GM18507 (cell line): ENCODE measurements at places on chromosomes 13 and 19.

DNA sequence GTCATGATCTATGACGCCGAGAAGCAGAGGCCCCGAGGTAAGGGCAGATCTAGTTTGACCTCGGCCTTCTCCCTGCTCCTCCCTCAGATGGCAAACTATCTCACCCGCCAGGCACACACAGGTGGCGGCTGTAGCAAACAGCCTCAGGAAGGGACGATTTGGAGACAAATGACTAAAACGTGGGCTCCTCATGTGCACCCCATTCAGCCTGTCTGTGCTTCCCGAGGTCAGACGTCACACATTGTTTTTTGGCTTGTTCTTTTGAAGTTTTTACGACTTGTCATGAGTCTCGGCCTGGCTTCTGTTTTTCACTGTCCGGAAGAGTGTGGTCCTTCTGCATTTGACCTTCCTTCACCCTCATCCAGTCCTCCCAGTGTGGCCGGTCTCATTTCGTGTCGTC, 15.0 kb downstream of the DAZAP1 start:
- no peak for DNase-seq

DNA sequence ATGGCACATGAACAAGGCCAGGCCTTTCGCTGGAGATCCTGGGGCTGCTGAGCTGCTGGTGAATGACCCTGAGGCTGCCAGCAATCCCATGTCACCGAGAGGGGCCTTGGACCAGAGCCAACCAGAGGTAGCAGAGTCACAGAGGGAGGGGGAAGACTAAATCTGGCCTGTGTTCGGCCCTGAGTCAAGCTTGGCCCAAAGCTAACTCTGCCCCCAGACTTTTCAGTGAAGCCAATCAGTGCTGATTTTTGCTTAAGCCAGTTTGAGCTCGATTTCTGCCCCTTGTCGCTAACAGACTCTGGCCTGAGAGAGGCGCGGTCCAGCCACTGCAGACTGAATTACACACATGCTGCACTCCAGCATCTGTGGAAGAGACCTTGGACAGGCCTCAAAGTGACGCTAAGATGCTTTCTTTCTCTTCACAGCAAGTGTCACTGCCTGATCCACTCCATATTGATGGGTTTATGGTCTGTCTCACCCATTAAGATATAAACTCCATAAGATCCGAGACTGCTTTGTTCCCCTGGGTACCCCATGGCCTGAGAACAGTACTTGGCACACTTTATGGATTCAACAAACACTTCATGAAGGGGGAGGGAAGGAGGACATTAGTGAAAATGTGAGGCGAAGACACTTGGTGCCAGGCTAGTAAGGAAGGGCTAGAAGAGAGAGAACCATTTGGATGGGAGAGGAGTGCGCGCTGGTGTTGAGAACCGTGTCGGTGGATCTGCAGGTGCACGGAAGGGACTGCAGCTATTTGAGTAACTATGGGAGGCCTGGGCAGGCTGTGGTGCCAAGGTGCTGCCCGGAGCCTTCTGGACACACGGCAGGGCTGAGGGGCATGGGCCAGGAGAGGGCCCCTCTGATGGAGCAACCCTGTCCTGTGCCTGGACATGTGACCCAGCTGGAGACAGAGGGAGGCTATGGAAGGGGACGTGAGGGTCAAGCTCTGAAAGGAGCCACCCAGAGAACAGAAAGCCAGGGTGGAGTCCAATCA, 17.6 kb downstream of the RANBP3 start:
- no peak for DNase-seq

DNA sequence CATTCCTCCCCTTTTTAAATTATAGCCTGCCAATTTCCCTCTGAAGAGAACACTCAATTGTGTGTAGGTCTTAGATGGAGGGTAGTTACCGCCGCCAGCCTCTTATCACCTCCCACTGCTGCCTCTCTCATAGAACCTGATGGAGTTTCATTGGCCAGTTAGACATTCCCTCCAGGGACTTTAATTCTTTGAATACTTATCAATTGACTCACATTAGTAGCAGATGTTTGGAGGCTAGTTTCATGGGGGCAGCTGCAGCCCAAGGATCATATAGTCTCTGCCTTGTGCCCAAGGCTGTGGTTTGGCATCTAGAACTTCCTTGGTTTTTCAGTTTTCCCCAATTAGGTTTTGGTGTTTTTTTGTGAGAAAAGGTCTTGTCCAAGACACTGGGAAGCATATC, 318.9 kb upstream of the HTR2A start:
- DNase-seq = no peak

DNA sequence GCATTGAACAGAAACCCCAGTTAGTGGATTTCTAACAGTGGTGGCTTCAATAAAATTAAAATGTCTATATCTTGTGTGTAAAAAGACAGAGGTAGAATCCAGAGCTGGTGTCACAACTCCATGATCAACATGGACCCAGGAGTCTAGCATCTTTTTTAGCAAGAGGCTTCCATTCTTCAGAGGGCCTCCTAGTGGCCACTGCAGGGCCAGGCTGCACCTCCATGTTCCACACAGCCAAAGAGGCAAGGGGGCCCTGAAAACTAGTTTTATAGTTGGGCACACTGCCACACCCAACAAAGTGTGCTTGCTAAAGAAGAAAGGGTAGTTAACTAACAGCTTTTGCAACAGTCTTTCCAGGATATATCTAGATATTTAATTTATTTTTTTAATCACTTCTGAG, 12.9 kb downstream of the N4BP2L1 start:
- DNase-seq = no peak

DNA sequence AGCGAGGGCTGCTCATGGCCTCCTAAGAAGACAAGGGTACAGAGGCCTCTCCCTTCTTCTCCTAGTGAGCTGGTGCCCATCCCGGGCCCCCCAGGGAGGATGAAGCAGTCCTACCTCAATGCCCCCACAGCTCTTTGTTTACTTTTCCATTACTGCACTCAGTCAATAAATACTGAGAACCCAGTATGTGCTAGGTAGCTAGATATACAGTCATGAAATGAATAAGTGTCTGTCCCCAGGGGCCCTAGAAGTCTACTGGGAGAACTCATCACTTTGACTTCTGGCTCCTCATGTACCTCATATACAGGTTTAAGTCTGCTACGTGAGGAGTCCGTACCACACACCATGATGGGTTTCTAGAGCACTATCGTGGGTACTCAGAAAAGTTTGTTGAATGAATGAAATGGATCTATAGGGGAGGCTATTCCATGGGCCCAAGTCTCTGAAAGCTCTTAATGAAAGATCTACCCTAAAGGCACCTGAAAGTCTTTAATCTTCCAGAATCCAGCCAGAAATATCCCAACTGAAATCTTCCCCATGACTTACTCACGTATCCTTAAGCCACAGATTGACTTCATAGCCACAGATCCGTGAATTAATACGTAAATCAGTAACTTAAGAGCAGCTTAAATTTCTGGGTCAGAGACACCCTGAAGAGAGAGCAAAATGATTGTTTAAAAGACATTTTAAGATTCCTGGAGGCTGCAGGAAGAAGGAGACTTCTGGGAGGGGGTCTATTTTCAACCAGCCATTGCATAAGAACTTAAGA, 51.6 kb upstream of the POMP start:
- DNase-seq = no peak

GRCh38 chr19:11196406-11197287, 698 bp downstream of the KANK2 start:
- DNase-seq = no peak

GRCh38 chr19:1213391-1214286, 8.1 kb downstream of the STK11 start:
- DNase-seq = no peak
